ENCODE measurements at places on chromosomes 12 and 14. TPM values are rescaled to one million over a fixed set of nuclear protein-coding genes. Genes with fewer than 3 reads are reported as not detected.

SIRT4 gene
- polyA plus RNA-seq = 4.7 TPM

HCAR2 gene
- polyA plus RNA-seq = 0.70 TPM

PRKAB1 gene
- polyA plus RNA-seq = 63.8 TPM

GZMH gene
- not detected for polyA plus RNA-seq

DNA sequence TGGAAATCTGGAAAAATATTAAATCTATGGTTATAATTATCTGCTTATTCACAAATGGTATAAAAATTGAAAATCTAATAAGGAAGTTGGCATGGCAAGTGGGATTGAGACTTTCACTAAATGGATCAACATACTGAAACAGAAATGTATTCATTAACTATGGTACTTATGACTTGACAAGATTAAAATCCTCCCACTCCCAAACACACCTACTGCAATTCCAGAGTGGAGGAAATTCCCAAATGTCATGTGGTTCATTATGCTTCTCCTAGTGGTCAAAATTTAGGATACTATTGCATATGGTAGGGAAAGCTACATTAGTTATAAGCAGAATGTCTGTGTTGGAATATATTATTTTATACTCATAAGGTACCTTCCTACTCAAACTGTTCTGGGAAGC is 265.3 kb upstream of the PRICKLE1 start:
- no peak for DNase-seq

HEBP1 gene
- polyA plus RNA-seq = 65.9 TPM
